ENCODE measurements at places on chromosomes 2 and 18.

DNA sequence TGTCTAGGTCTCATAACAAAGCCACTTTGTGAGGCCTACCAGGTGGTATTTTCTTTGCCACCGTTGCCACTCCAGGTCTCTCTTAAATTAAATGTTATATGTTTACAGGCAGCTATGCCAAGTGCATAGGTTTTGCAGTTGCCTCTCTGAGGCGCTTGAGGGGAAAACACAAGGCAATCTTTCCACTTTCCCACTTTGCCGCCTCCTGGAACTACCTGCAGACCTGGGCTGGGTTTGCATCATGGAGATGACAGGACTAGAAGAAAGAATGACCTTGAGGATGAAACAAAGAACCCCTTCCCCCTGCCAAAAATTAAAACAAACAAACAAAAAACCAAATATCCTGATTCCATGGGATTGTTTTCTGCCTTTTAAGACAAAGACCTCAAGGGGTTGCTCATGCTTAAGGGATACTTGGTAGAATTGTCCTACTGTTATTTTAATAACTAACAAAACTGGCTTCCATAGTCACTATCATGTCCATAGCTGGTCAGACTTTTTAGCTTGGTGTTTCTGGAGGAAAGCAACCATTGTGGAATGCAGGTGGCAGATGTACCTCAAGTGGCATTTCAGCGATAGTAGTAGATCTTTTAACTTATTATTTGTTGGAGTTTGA lies 159.9 kb downstream of the PRPF40A start:
- DNase-seq: no peak

DNA sequence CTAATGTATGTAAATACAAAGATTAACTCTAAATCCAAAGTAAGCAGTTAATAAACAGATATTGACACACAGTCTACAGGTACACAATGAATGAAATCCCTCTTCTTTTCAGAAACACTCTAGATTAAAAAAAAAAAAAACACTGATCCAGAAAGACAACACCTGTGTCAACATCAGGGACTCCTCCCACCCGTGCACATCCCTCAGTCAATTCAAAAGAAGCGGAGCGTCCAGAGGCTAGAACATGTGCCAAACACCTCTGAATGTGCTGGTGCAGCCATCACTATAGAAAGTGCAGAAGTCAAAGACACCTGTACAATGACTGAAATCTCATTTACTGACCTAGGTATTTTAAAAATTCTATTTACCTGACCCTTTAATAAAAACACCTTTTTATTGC lies 622.6 kb upstream of the ID2 start:
- no peak for DNase-seq

DNA sequence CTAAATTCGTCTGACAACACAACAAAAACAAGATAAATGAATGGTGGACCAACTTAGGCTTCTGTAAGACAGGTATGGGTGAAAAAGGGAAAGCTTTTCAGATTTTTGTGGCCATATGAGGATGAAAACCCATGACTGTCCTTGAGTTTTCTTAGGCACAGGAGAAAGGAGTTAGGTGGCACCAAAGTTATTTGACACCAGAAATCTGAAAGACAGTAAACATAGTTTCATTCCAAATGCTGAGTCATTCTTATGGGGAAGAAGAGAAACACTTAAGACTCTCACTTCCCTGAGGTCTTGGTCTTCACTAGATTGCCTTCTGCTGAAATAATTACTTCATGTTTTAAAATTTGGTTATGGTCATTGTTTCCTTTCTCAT lies 5.2 kb upstream of the GPD2 start:
- DNase-seq: peak; percentile 80

GRCh38 chr2:58155160-58155778 lies 85.9 kb downstream of the FANCL start:
- DNase-seq: no peak

DNA sequence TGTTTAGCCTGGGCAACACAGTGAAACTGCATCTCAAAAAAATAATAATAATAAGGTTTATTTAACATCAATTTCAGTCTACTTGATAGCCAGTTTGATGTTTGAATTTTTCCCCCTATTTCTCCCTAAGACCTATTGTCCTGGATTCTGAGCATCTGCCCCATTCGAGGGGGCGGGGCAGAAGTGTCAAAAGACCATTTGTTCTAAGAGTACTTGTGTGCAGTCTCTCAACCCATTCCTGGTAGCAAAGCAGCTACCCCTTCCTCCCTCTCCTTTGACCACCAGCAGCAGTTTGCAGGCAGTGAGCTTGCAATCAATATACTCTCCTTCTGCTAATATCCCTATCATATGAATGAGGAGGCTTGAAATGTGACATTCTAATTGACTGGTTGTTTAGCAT lies 71.9 kb downstream of the VWC2L start:
- no peak for DNase-seq

GRCh38 chr2:184793176-184793575 lies 194.8 kb downstream of the ZNF804A start:
- no peak for DNase-seq

DNA sequence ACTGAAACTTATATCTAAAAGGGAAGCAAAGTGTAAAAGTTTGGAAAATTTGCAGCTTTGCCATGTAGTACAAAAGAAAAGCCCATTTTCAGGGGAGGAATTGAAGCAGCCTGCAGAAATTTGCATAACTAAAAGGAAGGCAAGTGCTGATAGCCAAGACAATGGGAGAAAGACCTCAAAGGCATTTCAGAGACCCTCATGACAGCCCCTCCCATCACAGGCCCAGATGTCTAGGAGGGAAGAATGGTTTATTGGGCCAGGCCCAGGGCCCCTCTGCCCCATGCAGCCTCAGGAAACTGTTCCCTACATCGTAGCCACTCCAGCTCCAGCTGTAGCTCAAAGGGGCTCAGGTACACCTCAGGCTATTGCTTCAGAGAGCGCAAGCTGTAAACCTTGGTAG lies 14.4 kb upstream of the WDR75 start:
- DNase-seq: no peak

DNA sequence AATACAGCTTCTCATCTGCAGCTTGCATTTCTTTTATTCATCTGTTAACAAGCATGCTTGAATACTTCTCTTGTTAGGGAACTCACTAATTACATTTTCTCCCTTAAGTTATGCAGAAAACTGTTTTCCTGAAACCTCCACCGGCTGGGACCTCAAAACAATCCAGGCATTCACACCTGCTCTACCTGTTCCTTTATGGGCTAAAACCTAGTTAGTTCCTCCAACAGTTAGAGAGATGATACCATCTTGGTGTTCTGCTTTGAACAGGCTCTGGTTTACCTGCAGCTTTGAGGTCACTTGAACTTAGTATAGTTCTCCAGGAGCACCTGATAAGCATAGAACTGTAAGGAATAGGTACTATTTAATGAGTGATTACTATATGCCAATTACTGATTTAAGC lies 6.1 kb downstream of the PLEK start:
- DNase-seq: no peak

DNA sequence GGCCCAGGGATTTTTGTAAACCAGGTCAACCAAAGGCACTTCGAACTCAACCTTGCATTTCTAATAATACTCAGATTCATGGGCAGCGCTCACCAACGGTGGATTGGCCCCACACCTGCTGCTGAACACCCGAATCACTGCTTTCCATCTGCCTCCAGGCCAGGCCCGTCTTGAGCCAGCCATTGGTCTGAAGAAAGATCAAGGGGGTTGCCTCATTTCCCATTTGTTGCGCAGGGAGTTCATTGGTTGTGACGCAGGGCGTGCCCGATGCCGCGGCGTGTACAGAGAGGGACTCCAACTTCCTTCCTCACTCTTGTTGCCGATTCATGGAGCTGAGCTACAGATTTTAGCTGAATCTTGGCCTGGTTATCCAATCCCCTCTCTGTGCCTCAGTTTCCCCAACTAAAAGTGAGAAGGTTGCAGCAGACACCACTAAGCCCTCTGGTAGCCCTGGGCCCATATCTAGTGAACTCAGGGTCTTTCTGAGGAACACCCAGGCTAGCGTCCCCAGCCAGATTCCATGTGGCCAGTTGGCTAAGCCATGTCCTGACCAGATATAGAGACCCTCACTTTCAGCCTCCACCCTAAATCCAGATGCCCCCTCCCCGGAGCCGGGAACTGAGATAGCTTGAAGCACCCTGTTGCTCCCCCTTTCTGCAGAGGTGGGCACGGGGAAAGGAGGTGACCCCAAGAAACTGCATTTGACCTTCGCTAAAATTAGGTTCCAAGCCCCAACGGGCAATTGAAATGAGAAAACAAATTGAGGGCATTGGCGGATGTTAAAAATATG lies 60.9 kb upstream of the HPCAL1 start:
- DNase-seq: peak; percentile 59

GRCh38 chr2:219728991-219729487 lies 101.6 kb downstream of the SLC4A3 start:
- DNase-seq: no peak

DNA sequence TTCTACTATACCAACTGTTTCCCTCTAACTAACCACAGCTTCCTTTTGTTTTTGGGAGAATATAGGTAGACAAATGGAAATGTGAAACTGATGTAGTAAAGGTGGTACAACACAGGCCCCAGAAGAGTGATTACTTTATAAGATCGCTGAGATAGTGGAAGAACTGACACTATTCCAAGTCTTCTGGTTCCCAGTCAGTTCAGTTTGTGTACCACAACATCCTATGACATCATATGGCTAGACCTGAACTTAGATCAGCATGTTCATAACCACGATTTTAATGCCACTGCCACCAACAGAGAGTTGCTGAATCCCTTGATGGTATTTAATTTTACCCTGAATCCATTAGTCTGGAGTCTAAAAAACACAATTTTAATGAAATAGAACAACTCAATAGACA lies 328.9 kb downstream of the GPD2 start:
- DNase-seq: no peak

DNA sequence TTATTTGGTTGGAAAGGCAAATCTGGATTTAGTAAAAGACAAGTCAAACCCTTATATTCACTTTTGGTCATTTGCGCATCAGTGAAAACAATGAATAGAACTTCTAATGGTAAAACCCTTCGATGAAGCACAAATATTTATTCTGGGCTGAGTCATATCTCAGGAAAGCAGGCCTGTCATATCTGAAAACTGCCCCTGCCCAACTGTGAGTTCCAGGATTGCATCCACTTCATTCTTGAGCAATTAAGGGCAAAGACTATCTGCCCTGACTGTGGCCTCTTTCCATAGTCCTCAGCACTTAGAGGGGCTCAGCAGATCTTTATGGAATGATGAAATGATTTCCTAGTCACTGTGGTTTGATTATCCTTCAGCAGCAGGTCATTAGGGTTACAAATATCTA lies 795.2 kb upstream of the ID2 start:
- no peak for DNase-seq

- no peak for DNase-seq
These were observed 32.9 kb upstream of the PPM1B start for GRCh38 chr2:44135771-44136170.

DNA sequence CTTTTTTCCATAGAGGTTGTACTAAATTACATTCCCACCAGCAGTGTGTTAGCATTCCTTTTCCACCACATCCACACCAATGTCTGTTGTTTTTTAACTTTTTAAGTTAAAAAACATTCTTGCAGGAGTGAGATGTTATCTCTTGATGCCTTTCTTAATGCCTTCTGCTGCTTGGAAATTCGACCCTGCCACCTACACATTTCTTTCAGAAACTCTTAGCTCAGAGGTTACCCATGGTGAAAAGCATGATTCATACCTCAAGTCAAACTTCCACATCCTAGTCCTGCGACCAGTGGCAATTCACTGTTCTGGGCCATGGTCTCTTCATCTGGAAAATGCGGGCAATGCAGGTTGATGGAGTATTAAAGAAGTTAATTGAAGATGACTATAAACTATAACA lies 12.7 kb upstream of the HNMT start:
- DNase-seq: peak; percentile 64

DNA sequence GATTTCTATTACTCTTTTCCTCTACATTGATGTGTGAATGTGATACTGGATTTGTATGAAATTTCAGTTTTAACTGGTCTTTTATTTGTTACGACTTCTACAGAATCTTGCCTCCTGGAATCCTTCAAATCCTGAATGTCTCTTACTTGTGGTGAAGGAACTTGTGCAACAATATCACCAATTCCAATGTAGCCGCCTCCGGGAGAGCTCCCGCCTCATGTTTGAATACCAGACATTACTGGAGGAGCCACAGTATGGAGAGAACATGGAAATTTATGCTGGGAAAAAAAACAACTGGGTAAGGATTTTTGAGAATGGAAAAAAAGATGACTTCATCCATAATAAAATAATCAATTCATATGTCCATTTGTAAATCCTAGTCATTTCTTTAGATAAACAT lies 134.6 kb downstream of the BABAM2 start:
- DNase-seq: no peak

- DNase-seq: no peak
These were observed 60.1 kb upstream of the ZSWIM2 start for GRCh38 chr2:186909095-186909494.

DNA sequence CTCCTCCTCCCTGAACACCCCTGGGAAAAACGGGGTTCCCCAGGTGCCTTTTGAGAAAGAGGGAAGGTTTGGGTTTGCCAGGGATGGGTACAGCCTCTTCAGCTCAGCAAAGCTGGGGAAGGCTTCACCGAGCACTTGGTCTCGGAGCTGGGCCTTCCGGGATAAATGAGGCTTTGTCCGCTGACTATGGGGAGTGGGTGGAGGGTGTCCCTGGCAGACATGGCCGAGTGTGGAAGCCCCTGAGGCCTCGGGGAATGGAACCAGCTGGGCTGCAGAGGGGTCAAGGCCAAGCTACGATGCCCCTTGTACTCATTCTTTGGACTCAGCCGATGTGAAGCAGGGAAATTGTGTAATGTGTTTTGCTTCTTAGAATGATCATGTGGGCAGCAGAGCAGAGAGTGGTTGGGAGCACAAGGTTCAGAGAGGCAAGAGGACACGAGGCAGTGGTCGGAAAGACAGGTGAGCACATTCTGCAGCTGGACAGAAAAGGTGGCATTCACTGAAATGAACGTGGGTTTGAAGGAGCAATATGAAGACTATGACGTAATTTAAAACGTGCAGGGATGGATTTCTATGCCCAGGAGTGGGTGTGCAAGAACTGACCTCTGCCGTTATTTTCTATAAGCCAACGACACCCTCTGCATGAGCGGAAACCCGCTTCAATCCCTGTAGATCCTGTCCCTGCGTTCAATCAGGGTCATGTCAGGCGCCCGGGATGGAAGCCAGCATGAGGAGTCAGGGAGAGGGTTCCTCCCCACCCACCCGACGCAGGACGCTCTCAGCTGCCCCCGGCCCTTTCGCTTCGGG lies 142.6 kb downstream of the PXDN start:
- no peak for DNase-seq

DNA sequence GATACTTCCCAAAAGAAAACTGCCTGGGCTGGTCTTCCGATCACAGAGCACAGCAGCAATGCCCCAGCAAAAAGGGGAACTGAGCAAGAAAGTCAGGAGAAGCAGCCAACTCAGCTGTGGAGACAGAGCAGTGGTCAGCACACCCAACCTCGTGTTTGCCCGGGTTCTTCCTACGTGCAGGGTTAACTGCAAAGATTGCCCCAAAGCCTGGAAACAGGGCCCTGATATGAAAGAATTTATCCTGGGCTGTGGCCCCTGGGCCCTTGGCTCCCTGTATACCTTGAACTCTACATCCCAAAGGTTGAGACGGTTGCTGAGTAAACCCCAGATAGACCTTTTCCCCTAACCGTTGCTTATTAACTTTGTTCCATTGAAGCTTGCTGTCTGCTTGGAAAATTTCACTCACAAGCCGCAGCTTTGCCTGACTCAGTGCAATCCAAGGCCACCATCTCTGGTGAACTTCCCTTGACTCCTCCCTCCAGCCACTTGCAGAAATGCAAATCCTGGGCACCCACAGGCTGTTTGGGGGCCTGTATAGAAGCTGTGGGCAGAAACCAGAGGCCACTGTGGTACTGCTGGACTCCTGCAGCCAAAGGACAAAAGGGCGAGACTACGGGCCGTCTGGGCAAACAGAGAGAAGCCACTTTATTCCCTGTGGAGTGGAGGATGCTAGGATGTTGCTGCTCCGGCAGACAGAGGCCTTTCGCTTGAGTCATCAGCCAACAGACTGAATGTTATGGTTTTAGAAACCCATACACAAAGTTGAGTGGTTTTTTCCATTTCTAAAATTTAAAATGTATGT lies 18.2 kb downstream of the NRP2 start:
- DNase-seq: peak; percentile 92

All from suppressor macrophage (primary cell).